Activated CD4-positive, alpha-beta T cell treated with anti-CD3 and anti-CD28 coated beads, Interleukin-2, Interleukin-6, amounts not matched to agents 100 ng/mL and 50 ng/mL, durations not matched to agents 16 hours and 8 hours (primary cell): ENCODE measurements at places on chromosomes 12 and 14.
A peak's percentile ranks its signal among the peaks of the same experiment; 100 is the strongest.

GRCh38 chr12:110591451-110592051 is 8.4 kb upstream of the PPTC7 start:
- no peak for DNase-seq

DNA sequence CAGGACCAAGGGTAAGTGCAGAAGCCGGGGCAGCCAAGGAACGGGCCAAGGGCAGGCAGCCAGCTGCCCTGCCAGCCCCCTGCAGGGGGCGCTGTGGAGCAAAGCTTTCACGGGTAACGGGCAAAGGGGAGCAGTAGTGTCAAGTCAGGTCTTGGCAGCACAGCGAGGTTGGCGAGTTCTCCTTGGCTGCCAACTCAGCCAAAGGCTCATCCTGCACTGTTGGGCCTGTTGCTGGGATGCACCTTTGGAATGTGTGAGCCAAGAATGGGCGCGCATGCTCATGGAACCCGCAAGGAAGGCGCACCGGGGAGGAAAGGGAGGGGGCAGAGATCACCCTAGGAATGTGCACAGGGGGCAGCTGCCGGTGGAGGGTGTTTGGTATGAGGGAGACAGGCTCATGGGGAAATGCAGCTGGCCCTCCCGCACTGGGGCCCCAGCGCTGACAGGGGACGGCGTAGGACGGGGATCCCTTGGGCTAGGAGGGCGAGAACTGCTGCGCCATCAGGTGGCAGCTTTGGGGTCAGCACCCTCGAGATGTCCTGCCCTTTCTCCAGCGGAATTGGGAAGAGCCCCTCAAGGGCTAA is 138.0 kb downstream of the ASCL4 start:
- DNase-seq: peak; percentile 81

DNA sequence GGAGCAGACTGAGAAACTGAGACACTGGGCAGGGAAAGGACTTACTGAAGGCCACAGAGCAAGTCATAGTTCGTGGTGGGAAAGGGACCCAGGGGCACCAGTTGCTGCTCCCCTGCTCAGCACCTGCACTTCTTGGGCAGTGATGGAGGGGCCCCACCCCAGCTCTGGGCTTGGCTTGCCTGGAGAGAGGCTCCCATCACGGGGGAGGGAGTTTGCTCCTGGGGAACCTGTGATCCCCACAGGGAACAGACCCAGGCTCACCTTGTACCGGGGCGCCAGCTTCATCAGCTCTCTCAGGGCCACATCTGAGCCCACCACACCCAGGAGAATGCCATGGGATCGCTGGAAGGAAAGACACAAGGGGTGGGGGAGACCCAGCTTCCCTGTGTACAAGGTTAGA is 39.8 kb downstream of the CACNA2D4 start:
- no peak for DNase-seq

DNA sequence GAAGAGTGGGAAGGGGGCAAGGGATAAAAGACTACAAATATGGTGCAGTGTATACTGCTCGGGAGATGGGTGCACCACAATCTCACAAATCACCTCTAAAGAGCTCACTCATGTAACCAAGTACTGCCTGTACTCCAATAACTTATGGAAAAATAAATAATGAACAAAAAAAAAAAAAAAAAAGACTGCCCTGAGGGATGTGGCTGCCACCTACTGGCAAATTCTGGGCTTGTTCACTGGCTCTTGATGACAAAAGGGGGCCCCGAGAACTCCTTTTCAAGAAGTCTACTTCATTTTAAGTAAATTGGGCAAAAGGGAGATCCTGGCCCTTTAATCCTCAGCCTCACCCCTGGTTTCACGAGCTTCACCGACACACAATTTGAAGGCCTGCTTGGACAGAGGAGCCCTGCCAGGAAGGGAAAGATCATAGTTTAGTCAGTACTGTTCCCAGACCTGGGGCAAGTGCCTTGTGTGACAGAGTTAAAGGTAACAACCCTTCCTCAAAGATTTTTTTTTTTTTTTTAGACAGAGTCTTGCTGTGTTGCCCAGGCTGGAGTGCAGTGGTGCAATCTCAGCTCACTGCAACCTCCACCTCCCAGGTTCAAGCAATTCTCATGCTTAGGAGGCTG is 26.1 kb upstream of the STAC3 start:
- DNase-seq: peak; percentile 20

DNA sequence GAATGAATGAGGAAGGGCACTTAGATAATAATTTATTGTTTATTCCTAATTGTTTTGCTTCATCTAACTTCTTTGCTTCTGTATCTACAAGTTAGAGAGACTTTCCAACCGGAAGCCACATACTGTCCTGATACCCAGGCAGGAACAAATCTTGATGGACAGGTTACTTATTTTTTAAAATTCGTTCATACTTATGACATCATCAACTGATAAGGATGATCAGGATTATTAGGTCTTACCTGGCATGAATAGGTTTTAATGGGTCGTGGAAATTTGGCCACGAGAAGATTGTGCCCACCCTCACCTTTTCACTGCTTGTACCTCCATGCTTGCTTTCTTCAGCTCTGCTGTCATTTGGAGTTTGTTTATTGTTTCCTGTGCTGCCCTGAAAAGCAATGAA is 39.3 kb downstream of the SNRPF start:
- no peak for DNase-seq

DNA sequence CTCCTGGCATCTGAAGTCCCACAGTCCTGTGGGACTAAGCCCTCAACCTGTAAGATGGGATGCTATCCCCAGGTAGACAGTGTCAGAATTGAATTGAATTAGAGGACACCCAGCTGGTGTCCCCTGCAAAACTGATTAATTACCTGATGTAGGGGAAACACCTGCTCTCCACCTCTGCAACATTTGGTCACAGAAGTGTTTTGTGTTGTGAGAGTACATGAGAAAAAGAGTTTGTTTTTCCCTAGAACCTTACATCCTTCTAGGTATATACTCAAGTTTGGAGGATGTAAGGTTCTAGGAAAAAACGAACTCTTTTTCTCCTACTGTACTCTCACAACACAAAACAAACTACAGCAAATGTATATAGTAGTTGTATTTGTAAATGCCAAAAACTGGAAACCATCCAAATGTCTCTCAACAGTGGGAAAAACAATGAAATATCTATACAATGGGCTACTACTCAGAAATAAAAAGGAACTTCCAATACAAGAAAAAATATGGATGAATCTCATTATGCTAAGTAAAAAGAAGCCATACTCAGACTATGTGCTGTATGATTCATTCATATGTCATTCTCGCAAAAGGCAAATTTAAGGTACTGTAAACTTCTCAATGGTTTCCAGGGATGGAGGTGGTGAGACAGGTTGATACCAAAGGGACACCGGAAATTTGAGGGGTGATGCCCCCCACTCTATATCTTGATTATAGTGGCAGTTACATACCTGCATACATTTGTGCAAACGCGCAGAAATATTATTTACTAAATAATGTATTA is 160.7 kb downstream of the MED13L start:
- DNase-seq: no peak

DNA sequence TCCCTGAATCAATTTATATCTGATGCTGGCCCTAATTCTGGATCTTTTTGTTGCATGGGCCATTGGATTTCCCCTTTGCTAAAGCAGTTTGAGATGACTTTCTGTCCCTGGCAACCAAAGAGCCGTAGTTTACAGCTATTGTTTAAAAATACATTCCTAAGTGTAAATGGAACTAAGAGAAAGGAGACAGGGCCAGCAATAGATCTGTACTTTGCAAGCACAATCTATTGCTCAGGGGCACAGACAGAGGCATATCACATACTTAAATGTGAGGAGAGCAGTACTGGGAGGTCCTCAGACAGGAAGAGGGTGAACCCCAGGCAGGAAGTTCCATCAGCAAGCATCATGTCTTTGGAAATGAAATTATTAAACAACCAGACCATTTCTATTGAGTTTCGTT is 126.6 kb downstream of the ZFP36L1 start:
- DNase-seq: no peak

GRCh38 chr12:54040648-54041047 is 7.8 kb downstream of the HOXC5 start:
- DNase-seq: no peak

GRCh38 chr14:68297876-68298468 is 478.4 kb downstream of the RAD51B start:
- DNase-seq: no peak

- DNase-seq: no peak
Observed at GRCh38 chr14:63362389-63362819, 43.7 kb upstream of the GPHB5 start.

GRCh38 chr14:61662437-61663311 is 32.6 kb upstream of the HIF1A start:
- peak; percentile 94 for DNase-seq

DNA sequence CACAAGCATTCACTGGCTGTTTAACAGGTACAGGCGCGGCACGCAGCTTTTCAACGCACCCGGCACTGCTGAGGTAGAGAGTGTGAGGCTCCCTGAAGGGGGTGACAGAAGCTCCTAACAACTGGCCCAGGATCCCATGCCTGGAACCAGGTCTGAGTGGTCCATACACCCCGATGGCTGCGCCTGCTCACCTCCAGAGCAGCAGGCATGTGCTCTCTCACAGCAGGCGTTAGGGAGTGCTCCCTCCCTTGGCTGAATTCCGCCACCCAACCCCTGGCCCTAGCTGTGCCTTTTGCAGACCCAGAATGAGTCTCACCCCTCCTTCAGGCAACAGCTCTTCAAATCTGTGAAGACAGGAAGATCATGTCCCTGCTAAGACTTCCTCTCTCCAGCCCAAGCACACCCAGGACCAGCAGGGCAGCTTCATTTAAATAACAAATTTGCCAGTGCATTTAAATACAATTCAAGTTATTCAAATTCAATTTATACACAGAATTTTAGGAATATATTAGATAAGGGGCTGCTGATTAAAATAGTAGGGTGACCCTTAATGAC is 86.0 kb downstream of the SETD3 start:
- DNase-seq: no peak

DNA sequence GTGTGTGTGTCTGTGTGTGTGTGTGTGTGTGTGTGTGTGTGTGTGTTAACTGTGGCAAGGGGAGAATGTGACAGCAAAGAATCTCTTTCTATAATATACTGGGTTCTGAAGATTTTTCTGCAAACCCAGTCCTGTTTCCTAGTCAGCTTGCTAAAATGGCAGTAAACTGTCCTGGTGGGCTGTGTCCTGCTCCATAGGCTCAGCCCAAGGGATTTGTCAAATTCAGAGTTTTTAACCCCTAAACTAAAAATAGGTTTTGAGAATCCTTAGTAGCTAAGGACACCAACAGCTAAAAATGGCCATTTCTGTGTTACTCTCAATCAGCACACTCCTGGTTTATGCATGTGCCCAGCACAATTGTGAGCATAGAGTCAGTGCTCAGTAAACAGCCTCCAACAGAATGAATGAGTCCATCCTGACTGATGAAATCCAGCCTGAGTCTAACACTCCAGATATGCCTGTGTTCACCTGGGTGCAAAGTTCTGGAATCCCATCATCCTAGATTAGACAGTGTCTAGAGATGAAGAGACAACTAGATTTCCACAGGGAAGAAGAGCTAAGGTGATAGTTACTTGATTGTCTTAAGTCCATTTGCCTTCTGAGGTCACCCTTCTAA is 192.6 kb downstream of the TTC6 start:
- DNase-seq: no peak

- no peak for DNase-seq
Observed at GRCh38 chr14:69260190-69260860, 367 bp downstream of the GALNT16 start.

- DNase-seq: no peak
Observed at GRCh38 chr14:63204407-63205043, at the start of gene RHOJ. TSS of gene RHOJ (plus strand) at chr14:63204443. CDS start at chr14:63204870, 427 bp downstream.
